ENCODE measurements at places on chromosomes 1 and 21.

DNA sequence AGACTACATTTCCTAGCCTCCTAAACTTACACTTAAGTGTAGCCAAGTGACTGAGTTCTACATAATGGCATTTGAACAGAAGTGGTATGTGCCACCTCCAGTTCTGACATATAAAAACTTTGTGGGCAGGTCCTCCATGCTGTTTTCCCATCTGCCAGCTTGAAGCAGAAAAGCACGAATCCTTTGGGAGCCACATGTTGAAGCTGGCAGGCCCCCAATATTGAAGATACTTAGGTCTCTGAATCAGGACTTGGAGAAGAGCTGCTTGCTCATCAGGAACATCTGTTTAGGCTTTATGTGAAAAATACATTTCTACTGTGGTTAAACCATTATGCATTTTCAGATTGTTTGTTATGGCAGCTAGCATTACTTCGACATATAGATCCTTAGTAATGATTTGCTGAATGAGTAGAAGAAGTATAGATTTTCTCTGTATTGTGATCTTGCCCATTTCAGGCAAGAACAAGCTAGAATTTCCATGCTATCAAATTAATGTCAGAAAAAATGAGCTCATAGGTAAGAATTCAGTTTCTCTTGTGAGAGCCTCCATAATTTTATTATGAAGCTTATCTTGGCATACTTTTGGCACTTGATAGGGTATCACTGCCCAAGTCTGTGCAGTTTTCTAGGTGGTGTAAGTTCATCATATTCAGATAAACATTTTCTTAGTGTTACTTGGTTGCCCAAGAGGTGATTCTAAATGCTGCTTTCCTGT, 68.4 kb downstream of the GDAP2 start:
- peak; percentile 92 for DNase-seq

DNA sequence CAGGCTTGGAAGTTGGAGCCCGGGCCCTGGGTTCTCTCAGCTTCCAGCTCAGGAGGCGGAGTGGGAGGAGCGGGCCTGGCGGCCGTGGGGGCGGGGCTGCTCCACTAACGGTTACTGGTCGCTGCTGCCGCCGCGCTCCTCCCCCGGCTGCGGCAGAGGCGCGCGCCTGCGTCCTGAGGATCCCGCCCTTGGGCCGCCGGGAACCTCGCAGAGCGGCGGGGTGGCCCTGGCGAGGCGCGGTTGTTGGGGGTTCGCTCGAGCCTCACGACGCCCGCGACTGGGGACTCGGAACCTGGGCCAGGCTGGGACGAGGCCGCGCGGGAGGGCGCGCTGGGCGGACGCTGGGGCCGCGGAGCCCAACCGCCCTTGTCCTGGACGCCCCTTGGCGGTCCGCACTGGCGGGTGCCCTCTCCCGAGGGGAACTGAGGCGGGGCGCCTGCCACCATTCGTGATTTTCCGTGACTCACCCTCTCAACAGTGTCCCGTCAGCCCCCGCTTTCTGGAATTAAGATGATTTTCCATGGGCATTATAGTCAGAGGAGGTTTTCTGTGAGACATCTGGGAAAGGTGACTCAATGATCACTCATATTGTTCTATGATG, 34.1 kb downstream of the OR2G3 start:
- DNase-seq: peak; percentile 14

DNA sequence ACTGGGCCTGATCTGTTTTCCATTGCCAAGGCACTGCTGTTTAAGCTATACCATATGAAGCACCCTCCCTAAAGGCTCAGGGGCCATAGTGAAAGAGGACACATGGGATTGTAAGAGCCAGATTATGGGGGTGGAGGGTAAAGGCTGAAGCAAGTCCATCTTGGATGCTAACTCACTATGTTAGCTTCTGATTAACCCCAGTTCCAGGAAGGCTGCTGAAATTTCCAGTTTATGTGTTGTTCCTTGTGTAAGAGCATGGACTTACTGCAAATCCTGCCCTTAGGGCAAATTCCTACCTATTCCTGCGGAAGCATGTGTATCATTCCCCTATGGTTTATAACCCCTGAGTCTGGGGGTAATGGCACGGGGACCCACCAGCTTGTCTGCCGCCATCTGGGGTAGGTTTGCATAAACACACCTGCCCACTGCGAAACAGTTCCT, 91.8 kb upstream of the SERBP1 start:
- no peak for DNase-seq

GRCh38 chr1:235745503-235746136, 96.0 kb upstream of the GNG4 start:
- peak; percentile 38 for DNase-seq

DNA sequence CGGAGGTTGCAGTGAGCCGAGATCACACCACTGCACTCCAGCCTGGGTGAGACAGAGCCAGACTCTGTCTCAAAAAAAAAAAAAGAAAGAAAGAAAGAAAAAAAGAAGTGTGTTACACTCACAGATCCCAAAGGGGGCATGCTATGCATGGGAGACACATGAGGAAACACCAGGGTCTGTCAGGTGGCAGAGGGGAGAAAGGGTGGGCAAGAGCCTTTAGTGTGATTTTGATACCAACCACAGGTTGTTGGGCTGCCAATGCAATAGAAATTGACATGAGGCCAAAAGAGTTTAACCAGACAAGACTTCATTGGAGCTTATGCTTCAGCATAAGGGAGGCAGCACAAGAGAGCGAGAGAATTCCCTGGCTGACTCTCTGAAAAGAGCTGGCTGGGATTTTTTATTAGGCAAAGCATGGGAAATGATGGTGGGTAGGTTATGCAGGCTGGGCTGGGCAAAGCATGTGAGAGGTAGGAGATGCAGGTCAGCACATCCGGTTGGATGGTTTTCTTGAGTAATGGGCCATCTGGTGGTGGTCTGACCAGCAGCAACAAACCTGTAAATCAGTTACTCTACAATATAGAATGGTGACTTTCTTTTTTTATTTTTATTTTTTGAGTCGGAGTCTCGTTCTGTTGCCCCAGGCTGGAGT, 11.7 kb upstream of the EXTL1 start:
- DNase-seq: no peak

DNA sequence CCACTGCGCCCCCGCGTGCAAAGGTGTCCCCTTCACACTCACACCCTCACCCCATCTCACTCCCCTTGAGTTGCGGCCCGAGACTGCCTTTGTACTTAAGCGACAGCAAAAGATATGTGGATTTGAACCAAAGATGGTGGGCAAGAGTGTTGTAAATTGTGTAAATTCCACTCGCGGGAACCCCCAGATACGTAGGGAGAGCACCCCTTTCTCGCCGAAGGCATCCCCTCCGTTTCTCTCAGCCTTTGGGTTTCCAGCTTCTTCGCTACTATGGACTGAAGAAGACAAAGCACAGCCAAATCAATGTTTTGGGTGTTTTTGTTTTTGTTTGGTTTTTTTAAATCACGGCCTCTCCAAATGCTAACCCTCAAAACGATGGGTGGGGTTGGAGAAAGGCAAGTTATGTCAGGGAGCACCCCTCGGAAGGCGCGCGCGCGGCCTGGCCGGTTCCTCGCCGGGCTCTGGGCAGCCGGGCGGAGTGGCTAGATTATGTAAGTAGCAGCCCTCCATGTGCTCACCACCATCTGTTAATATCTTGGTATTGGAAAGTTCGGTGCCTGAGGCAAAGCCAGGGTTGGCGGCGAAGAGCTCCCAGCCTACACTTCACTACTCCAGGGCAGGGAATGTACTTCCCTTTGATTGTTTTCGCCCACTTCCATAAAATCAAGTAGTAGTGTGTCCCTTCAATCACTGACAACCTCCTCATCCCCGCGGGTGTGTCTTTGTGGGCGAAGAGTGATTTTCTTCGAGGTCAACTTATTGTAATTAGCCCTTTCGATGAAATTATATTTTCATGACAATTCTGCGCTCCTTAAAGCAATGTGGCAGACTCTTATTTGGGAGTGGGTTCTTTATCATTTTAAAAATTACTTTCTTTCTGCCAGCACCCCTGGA, 4.0 kb upstream of the PROX1 start:
- no peak for DNase-seq

DNA sequence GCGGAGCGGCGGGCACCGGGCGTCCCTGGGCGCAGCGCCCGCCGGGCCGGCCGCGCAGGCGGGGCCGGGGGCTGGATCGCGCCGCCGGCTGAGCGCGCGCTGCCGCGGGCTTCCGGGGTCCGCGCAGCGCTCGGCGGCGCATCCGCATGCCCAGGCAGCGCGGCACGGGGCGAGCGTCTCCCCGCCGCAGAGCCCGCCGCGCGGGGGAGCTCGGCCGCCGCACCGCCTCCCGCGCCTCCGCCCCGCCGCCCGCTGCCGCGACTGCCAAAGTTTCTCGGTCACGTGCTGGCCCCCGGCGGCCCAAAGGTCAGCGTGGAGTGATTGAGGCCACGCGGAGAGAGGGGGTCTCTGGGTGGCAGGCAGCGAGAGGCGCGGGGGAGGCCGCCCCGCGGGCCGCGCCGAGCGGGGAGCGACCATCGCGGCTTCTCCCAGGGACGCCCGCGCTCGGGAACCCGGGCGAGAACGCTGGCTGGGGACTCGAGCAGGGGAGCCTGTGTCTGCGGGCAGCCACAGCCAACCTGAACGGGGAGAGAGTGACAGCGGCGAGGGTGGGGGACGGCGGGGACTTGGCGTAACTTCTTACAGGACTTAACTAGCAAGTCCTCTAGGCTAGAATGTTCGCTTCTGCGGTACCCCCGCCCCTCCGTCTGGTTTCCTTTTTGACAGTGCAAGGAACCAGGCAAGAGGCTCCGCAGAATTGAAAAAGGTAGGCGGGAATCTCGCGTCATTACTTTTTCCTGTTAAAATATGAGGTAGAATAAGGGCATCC, at the start of gene ILDR2:
Gene ILDR2 (minus strand): TSS at position 180 of the 769 bp plus-strand sequence. CDS start 272 bp downstream, outside the sequence.
- peak; percentile 14 for DNase-seq

- DNase-seq: no peak
Measured at GRCh38 chr21:33490991-33491372, 534 bp downstream of the DNAJC28 start.

DNA sequence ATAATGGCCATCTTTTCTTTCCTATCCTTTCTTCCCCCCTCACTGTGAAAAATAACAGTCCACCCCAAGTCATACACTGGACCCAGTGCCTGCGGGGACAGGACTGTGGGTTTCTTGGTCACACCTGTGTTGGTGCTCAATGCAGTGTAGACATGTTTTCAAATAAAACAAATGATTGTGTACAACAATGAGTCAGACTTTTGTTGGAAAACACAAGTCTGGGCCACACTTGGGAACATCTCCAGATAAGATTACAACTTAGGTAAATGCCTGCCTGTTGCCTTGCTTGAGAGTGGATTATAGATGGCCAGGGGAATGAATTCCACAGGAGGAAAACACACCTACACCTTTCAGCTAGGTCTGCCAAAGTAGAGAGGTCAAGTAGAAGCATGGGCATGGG, 34.1 kb downstream of the PDPN start:
- no peak for DNase-seq

GRCh38 chr1:1940123-1940425, 21.0 kb upstream of the TMEM52 start:
- no peak for DNase-seq

- DNase-seq: no peak
Measured at GRCh38 chr1:163346326-163346870, 24.6 kb downstream of the NUF2 start.

GRCh38 chr1:184664661-184665060, 90.0 kb downstream of the EDEM3 start:
- no peak for DNase-seq

- DNase-seq: peak; percentile 58
Measured at GRCh38 chr1:150813028-150813707, 5.1 kb upstream of the CTSK start.

- DNase-seq: no peak
Measured at GRCh38 chr1:223270155-223270554, 93.8 kb downstream of the SUSD4 start.

- DNase-seq: peak; percentile 65
Measured at GRCh38 chr1:180947901-180948640, 35.4 kb downstream of the KIAA1614 start.

DNA sequence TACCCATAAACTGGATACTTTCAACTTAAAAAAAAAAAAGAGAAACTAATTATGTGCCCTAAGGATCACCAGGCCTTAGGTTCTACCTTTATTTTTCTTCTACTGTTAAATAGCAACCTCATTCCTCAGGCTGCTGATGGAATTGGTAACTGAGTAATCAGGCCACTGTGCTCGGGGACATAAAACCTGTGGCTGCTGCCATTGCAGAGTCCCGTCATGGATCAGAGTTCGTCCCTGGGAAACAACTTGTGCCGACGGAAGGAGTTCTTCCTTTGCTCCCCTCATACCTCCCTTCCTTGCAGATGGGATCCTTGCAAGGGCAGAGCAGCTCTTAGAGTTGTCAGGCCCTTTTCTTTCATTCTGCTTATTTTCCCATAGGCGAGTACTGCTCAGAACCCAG, 123.6 kb downstream of the PBX1 start:
- no peak for DNase-seq

DNA sequence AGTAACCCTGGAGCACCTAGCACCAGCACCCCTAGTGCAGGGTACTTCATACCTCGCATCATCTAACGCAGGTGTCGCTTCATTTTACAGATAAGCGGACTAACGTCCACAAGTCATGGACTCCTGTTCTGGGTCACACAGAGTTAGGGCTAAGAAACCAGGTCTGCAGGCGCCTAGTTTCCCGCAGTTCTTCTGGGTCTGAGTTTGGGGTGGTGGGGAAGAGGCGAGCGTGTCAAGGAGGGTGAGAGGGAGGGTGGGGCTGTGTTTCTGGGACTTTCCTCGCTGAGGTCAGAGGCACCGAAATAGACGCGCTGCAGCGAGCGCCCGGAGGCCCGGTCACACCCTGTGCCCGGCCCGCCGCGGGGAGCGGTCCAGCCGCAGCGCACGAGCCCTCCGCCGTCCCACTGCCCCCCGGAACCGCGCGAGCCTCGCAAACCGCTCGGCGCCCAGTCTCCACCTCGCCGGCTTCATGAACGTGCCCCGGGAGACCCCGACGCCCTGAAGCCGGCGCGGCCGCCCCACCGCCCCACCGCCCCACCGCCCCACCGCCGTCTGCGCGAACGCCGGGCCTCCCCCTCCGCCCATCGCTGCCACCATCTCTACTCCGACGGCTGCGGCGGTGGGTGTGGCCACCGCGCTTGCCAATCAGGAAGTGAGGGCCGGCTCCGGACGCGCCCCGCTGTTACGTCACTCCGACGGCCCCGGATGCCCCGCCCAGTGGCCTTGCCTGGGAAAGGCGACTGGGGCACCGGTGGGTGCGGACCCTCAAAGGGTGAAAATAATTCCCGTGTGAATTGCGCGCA, 12.3 kb downstream of the IFI6 start:
- DNase-seq: peak; percentile 87

- DNase-seq: peak; percentile 36
Measured at GRCh38 chr1:60255565-60255964, 182.0 kb upstream of the C1orf87 start.

Measured in fibroblast of skin of scalp (primary cell).